NCI-H1417 (cell line): ENCODE measurements at places on chromosomes 3 and 15.

GRCh38 chr15:93932164-93932776 lies 299.1 kb upstream of the MCTP2 start:
- DNase-seq, result no peak

GRCh38 chr15:91885714-91886270 lies 32.3 kb downstream of the SLCO3A1 start:
- DNase-seq, result no peak

- DNase-seq, result no peak
Measured at GRCh38 chr3:47868306-47868705, 65.4 kb downstream of the DHX30 start.

- peak; percentile 77 for DNase-seq
Measured at GRCh38 chr15:67176195-67176971, 78.1 kb downstream of the AAGAB start.

- no peak for DNase-seq
Measured at GRCh38 chr15:42385980-42386700, 26.8 kb downstream of the CAPN3 start.

DNA sequence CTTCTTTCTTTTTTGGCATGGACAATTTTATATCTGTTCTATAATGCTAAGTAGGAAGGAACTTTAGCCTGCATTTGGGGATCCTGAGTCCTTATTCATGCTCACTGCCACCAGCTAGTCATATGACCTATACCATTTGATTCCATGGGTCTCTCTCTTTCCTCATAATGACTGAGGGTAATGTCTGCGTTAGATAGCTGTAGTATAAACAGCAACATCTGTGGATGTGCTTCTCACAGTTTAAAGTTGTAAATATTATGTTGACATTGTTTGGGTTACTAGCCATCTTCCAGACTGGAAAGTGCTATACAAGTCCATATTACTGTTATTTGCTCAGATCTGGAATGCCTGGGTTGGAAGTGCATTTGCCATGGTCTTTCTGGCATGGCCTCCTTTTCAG lies 274.9 kb upstream of the SEMA6D start:
- DNase-seq, result no peak

GRCh38 chr3:16288664-16289063 lies 23.7 kb downstream of the OXNAD1 start:
- DNase-seq, result no peak

GRCh38 chr3:193333229-193333628 lies 45.3 kb downstream of the ATP13A5 start:
- DNase-seq, result no peak

DNA sequence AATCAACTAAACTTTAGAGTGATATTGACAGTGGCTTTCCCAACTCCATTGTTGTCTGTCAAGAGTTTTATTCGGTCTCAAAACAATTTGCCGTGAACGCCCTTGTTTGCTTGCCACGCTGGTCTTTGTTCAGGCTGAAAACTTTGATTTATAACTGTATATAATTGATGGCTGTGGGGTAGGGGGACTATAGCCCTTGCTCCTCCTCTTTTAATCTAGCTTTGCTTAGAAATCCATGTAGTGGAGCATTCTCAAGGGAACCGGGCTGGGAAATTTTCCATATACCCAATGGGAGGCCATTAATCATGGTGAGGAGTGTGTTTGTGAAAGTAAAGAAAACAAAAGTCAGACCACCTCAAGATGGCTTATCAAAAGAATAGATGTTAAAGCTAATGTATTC lies 339.8 kb upstream of the RARB start:
- peak; percentile 73 for DNase-seq

DNA sequence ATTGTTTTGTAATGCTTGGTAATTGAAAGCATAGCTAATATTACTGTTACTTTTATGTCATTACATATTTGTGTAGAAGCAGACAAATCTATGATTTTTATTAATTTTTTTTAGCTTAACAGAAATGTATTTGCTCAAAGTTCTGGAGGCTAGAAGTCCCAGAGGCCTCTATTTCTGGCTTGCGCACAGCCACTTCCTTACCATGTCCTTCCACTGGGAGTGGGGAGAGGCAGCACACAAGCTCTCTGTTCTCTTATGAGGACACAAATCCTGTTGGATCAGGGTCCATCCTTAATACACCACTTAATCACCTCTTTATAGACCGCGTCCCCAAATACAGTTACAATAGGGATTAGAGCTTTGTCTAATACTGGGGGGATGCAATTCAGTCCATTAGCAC lies 1061.4 kb downstream of the OTOL1 start:
- DNase-seq, result no peak

DNA sequence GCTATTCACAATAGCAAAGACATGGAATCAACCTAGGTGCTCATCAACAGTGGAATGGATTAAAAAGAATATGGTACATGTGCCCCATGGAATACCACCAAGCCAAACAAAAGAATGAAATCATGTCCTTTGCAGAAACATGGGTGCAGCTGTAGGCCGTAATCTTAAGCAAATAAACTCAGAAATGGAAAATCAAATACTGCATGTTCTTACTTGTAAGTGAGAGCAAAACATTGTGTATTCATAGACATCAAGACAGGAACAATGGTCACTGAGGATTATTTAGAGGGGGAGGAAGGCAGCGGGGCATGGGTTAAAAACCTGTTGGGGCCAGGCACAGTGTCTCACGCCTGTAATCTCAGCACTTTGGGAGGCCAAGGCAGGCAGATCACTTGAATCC lies 304.7 kb upstream of the ROBO2 start:
- no peak for DNase-seq

- no peak for DNase-seq
Measured at GRCh38 chr3:73624821-73625665, at the start of gene PDZRN3. PDZRN3 (minus strand) TSS chr3:73624941.

- DNase-seq, result no peak
Measured at GRCh38 chr3:66534304-66534845, 33.6 kb upstream of the LRIG1 start.
